ENCODE measurements at places on chromosomes 6 and 20.

GRCh38 chr6:55011034-55011433 is 163.3 kb upstream of the HCRTR2 start:
- no peak for DNase-seq

GRCh38 chr20:5864873-5865587 is 85.3 kb downstream of the TRMT6 start:
- DNase-seq = no peak

DNA sequence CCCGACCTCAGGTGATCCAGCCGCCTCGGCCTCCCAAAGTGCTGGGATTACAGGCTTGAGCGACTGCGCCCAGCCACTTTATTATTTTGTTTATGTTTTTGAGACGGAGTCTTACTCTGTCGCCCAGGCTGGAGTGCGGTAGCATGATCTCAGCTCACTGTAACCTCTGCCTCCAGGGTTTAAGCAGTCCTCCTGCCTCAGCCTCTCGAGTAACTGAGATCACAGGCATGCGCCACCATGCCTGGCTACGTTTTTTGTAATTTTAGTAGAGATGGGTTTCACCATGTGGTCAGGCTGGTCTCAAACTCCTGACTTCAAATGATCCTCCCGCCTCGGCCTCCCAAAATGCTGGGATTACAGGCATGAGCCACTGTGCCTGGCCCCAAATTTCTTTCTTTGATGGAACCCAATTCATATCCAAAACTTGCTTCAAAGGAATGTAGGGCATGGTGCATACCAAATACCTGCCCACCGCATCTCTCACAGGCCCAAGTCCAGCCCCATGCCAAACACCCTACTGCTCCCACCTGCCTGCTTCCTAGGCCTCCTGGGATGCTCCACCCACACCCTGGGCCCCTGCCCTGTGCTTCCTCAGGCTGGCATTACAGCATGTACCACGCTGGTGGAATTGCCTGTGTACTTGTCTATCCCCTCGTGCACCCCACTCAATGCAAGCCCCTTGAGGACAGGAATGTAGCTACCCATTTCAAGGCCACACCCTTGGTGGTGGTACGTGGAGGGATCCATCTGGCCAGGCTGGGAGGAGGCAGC is 4.9 kb upstream of the HMGA1 start:
- no peak for DNase-seq

DNA sequence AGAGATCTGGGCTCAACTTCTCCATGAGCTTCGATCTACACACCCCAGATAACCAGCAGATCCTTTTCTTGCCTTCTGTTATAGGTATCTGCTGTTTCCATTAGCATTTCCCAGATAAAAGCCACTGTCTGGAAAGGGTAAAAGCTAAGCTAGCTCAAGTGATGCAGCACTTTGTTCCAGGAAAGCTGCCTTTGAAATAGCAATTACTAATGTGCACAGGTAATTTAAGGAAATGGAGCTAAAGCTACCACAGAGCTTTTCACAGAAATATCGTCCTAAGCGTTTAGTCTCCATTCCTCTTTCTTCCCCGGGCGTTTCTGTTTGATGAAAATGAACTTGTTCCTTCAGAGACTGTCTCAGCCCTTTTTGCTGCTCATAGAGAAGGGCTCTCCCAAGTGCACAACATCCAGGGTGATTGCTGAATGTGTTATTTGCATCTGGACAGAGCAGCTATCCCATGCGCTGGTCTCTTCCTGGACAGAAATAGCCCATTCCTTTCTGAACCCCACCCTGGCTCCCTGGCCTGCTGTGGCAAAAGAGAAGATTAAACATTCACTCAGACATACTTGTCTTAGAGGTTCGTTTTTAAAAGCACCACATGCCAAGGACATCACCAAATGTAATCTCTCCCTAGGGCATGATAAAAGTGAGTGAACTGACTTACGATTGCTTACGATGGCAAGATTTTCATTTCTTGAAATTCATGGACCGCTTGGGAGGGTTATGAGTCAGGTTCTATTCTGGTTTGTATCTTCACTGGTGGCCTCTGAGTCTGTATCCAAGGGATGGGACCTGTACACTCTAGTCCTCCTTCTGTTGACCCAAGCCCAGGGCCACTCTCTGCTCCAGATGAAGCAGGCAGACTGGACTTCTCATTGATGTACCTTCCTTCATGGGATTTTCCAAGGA is 429.1 kb upstream of the CDH4 start:
- no peak for DNase-seq

GRCh38 chr6:36129941-36130666 is at the start of gene MAPK13:
MAPK13 (plus strand) TSS chr6:36130513; CDS start chr6:36130583, 70 bp downstream.
- peak; percentile 85 for DNase-seq

- DNase-seq = no peak
These were observed 13.1 kb upstream of the FOXQ1 start for GRCh38 chr6:1298768-1299167.

GRCh38 chr6:44651604-44652003 is 264.1 kb downstream of the CDC5L start:
- DNase-seq = no peak

- no peak for DNase-seq
These were observed 59.8 kb downstream of the SHPRH start for GRCh38 chr6:145904391-145904790.

DNA sequence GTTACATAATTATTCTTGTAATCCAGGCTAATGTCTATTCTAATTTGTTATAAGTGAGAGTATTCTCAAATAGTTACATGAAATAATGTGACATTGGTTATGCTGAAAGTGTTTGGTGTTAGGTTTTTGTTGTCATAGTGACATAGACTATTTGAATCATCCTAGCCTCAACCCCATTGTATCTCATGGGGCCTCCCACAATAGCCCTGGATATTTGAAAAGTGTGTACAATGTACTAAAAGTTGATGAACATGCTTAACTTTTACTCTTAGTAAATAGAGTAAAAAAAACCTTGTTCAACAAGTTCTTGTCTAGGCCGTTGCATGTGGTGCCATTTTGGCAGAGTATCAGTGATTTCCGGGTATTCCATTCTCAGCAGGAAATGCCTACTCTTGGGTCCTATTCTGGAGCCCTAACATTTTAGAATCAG is 83.0 kb downstream of the RTN4IP1 start:
- DNase-seq = no peak

DNA sequence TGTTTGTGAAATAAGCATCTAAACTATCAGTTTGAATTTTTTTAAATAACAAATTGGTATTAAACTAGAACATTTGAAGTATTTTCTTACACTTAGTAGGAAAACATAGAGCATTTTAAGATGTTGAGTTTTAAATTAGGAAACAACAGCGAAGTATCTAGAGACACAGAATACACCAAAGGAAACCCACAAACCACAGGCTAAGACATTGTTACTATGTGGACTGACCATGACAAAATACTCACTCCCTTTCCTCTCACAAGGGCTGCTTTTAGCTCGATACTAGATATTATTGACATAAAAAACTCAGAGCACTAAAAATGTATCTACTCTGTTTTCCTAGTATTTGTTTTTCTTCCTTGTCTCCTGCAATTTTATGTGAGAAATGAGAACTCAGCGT is 266.0 kb upstream of the CITED2 start:
- DNase-seq = no peak

DNA sequence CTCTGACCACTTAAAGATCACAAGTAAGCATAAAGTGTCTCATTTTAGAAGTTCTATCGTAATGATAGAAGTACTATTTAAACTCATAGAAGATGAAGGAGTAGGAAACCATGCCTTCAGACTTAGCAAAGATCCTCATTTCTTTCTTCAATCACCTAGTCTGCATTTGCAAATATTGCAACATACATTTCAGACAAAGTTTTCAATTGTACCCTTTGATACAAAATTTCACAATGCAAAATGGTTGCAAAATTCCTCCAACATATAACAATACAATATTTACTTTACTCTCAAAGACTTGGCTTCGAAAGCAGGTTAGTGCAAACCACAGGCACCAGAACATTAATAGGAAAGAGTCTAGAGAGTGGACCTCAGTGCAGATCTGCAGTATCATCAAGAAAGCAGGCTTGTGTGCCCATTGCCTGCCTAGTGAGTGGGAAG is 16.1 kb upstream of the ROS1 start:
- DNase-seq = no peak

GRCh38 chr6:11222385-11223277 is 9.8 kb downstream of the NEDD9 start:
- no peak for DNase-seq

GRCh38 chr6:84193114-84193708 is 34.2 kb downstream of the CEP162 start:
- DNase-seq = no peak

DNA sequence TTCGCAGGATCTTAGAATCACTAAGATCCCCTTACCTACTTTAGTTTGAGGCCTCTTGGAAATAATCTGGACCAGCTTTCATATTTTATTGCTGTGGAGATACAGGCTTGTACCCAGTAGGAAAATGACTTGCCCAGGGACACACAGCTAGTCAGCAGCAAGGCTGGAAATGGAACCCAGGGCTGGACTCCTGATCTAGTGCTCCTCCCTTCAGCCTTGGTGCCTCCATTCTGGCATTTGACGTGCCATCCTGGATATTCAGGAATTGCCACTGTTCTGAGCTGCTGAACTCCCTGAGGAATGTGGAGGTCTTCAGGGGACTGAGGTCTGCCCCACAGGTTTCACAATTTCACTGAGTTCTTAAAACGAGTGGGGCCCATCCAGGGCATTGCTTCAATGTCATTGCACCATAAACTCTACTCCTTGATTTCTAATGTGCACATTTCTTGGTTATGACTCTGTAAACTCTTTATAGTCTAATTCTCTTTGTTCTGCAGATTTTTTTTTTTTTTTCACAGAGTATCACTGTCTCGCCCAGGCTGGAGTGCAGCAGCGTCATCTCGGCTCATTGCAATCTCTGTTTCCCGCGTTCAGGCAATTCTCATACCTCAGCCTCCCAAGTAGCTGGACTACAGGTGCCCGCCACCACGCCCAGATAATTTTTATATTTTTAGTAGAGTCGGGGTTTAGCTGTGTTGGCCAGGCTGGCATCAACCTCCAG is 26.7 kb upstream of the CDKN1A start:
- no peak for DNase-seq

GRCh38 chr20:36306553-36307411 is 643 bp downstream of the DLGAP4 start:
- no peak for DNase-seq

DNA sequence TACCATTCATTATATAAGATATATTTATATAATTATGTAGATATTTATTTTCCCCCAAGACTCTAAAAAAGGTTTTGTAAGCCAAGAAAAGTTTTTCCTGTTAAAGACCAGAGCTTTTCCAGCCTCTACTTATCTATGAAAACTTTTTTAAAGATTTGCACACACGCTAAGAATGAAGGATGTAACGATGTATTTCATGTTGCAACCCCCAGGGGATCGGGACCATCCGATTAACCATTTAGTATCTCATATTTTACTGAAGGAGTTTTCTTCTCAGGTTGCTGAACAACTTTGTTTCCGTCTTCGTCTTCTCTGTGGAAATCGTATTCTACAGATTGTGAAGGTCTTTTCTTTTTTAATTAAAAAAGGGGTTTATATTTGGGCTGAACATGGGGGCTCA is 70.0 kb upstream of the SASH1 start:
- no peak for DNase-seq

DNA sequence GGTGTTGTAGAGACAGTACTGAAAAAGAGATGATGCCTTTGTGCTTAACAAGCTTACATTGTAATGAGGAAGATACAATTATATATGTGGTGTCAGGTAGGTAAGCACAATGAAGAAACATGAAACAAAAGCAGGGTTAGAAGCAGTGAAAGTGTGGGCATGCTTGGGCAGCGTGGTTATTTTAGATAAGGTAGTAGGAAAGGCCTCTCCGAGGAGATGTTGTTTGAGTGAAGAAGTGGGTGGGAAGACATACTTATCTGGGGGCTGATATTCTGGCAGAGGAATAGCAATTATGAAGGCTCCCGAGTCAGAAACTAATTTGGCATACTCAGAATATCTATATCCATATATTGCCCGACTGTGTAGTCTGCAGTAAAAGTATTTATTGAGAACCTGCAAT is 4.7 kb downstream of the CDKAL1 start:
- no peak for DNase-seq

DNA sequence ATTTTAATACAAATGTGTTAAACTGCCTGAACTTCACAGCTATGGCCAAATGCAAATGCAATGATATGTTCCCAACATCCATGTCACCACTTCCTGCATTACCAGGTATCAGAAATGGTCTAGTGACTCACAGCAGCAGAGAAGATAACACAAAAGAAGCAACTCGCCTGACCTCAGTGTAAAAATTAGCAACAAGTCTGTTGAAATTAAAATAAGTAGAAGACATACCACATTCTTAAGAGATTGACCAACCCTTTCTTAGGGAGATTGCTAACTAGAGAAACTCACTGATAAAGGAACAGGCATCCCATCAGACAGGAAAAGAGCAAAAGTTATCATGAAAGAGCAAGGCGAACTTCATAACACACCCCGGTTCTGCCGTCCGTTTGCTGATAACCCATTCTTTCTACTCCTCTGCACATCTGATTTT is 45.1 kb downstream of the RNASET2 start:
- no peak for DNase-seq

DNA sequence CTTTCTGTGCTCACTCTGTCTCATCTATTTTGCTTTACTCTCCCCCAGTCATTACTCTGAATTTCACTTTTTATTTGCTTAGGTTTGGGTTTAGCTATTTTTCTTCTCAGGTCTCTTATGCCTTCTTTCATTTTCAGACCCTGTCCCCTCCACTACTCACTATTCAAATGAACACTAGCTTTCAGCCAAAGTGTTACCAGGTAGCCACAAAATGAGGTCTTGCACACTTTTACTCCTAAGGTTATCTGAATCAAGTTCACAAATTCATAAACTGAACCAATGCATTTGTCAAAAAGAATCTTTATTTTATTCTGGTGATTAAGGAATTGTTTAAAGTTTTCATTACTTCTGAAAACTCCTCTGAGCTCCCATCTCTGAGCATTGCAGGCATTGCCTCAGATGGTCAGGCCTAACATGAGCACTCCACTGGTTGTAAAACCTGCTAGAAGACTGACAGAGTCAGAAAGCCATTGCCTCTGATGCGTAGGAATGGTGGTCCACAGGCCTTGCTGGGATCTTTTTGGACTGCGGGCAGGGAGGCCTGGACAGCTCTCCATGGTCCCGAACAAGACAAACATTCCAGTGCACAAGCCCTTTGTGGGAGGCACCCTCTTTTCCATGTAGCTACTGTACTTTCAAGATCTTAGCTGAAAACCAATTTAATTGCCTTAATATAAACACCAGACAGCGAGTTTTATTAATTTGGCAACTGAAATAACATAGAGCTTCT is 48.5 kb downstream of the FYN start:
- DNase-seq = no peak

DNA sequence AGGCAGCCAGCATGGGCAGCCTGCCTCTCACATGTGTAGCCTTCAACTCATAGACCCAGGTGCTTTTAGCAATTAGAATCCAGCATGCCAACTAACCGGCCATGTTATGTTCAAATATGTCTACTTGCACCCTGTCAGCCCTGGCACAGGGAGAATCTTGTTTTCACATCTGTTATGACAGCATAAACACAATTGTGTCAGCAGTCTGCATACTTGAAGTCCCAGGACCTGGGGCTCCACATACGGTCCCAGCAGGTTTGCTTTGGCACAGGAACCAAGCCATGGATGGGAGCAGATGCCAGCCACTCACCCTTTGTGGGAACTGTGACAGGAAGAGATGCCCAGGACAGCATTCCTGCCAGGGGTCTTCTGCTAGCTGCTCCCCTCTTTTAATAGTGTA is 67.2 kb upstream of the SYNDIG1 start:
- DNase-seq = no peak

- DNase-seq = no peak
These were observed 88.6 kb downstream of the ERMARD start for GRCh38 chr6:169839898-169840631.

Measured in NCI-H1105 (cell line).